Hair follicle dermal papilla cell (primary cell): ENCODE measurements at places on chromosomes 7 and 10. TPM values are rescaled to one million over a fixed set of nuclear protein-coding genes. Genes with fewer than 3 reads are reported as not detected.

Gene TAS2R3
- 0.81 and 1.2 TPM in 2 replicates for total RNA-seq

Gene ORAI2
- 53.9 and 58.0 TPM in 2 replicates for total RNA-seq

Gene TMEM168
- 22.7 and 32.9 TPM in 2 replicates for total RNA-seq

Gene ACTL6B
- not detected in 2 replicates for total RNA-seq

Gene CHST15
- 34.5 and 35.5 TPM in 2 replicates for total RNA-seq

Gene TDRD1
- 3.3 and 4.7 TPM in 2 replicates for total RNA-seq

Gene GRIFIN
- not detected in 2 replicates for total RNA-seq

Gene SPDYE1
- total RNA-seq = under 0.01 TPM in 1 of 2 replicates, not detected in the other

Gene INA
- total RNA-seq = 12.8 and 13.0 TPM in 2 replicates

Gene ZNF488
- under 0.01 TPM in 2 replicates for total RNA-seq

Gene POP7
- total RNA-seq = 23.5 and 23.7 TPM in 2 replicates

Gene PIK3CG
- not detected in 2 replicates for total RNA-seq

Gene HOGA1
- 1.5 and 1.6 TPM in 2 replicates for total RNA-seq

Gene PLXDC2
- total RNA-seq = 3.0 and 6.7 TPM in 2 replicates

Gene PALD1
- 0.12 and 0.16 TPM in 2 replicates for total RNA-seq

Gene PNLIPRP2
- not detected in 2 replicates for total RNA-seq

Gene ABCC2
- total RNA-seq = 1.1 and 1.3 TPM in 2 replicates

Gene SLC16A12
- total RNA-seq = not detected in 2 replicates

Gene HSPA12A
- total RNA-seq = 11.3 and 11.8 TPM in 2 replicates

Gene LDB3
- total RNA-seq = under 0.01 TPM in 1 of 2 replicates, not detected in the other

Gene UPK3BL2
- total RNA-seq = 4.2 and 5.6 TPM in 2 replicates
